ENCODE measurements at places on chromosomes 1 and 21. TPM values are rescaled to one million over a fixed set of nuclear protein-coding genes. Genes with fewer than 3 reads are reported as not detected.

GRCh38 chr1:160631983-160632625 is 14.7 kb downstream of the SLAMF1 start:
- DNase-seq: no peak

GRCh38 chr1:4599951-4600481 is 54.4 kb upstream of the AJAP1 start:
- no peak for DNase-seq

DNA sequence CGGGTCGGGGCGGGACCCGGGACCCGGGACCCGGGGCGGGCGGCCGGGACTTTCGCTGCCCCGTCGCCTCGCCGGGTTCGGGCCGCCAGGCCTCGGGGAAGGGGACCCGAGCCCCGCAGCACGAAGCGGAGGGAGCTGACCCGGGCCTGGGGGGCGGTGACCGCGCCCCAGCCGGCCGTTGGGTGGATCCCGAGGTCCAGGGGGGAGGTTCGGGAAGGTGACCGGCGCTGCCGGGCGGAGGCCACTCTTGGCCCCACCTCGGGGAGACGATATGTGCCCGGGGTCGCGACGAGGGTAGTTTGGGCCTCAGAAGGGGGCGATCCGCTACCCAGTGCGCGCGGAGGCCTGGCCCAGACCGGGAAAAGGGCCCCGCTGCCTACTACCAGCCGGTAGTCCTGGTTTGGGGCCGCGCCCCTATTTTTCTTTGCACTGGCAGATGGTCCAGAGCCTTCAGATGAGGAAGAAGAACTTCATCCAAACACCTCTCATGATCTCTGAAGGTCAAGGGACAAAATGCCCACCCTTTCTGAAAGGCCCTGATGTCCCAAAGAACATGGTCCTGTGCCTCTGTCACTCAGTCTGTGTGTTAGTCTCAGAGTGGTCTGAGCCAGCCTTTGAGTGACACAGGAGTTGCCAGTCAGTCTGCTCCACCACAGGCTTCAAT is 766 bp downstream of the AGO4 start:
- peak; percentile 47 for DNase-seq

The CSMD2 gene
- total RNA-seq: 0.58 TPM

The AIM2 gene
- total RNA-seq: 0.76 TPM

The LMO4 gene
- total RNA-seq: 50.6 TPM

The S100A5 gene
- total RNA-seq: not detected

DNA sequence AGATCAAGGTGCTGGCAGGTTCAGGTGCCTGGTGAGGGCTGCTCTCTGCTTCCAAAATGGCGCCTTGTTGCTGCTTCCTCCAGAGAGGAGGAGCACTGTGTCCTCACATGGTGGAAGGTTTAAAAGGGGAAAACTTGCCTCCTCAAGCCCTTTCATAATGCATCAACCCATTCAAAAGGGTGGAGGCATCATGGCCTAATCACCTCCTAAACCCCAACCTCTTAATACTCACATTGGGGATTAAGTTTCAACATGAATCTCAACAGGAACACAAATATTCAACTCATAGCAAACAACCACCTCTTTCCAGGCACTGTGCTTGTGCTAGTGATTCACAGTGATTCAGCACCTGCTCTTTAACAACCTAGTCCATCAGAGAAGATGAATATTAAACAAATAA is 4.2 kb downstream of the S100A12 start:
- no peak for DNase-seq

GRCh38 chr1:40633523-40633922 is 32.0 kb downstream of the RIMS3 start:
- DNase-seq: no peak

DNA sequence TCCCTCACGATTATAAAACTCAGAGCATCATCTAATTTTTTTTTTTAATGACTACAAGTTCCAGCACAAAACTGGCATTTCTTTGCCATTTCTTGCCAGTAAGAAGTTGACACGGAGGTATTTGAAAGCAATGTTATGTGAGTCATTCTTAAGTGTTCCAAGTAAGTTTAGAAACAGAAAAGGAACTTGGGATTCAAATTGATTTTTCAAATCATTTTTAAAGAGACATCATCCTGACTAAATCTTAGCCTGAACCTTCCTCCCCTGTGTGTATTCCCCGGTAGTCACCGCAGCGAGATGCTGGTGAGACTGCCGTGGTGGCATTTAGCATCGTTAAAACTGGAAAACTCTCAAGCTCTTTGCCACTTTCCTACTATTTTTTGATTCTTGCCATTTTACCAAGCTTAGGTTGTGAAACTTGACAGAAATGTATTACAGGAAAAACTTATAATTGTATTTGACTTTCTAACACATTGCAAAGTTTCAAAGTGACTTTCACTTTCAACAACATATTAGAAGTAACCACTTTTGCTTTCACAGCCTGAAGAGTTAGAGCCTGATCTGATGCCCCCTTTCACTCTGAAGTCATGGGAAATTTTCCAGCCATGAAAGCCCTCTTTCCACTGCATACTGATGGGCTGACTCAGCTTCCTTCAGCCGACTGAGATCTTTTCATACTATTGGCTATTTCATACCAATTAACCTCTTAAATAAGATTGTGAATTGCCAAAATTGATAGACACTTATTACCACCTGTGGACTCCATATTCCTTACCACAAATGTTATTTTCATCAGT is 61.4 kb downstream of the OLFML2B start:
- no peak for DNase-seq

The OR2L2 gene
- total RNA-seq: 0.05 TPM

- no peak for DNase-seq
These were observed 2.4 kb downstream of the CCN1 start for GRCh38 chr1:85582687-85583591.

The CROCC gene
- 9.2 TPM for total RNA-seq

- DNase-seq: no peak
These were observed 850.0 kb downstream of the LTN1 start for GRCh38 chr21:28142697-28143096.

DNA sequence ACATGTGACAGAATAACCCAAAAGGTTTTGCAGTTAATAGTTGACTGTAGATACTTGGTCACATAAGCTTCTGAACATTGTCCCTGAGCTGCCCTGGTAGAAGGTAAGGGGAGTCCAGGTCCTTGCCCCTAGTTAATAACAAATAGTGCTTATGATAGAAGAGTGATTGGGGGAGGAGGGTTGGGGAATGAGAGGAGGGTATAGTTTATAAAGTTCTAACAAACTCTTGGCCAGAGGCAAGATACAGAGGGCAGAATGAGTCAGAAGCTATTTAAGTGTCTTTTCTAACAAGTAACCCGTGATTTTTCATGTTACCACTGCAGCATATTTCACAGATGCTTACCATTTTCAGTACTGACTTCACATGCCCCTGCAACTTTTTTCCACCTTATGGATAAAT is 26.7 kb upstream of the MYOCOS start:
- DNase-seq: no peak

DNA sequence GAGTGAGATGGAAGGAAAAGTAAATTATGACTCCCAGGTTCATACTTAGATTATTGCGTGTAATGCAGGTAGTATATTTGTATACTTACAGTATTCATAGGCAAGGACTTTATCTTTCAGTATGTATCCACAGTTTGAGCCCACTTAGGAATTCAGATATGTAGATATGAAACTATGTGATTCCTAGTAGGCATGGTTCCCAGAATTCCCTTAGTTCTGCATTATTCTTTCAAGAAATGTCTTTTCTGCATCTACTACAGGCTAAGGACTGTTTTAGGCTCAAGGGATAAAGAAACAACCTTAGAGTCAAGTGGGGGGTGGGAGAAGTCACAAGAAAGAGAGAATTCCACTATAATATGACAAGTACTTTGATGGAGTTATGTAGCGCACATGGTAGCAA is 13.8 kb downstream of the ANGPTL1 start:
- DNase-seq: no peak

DNA sequence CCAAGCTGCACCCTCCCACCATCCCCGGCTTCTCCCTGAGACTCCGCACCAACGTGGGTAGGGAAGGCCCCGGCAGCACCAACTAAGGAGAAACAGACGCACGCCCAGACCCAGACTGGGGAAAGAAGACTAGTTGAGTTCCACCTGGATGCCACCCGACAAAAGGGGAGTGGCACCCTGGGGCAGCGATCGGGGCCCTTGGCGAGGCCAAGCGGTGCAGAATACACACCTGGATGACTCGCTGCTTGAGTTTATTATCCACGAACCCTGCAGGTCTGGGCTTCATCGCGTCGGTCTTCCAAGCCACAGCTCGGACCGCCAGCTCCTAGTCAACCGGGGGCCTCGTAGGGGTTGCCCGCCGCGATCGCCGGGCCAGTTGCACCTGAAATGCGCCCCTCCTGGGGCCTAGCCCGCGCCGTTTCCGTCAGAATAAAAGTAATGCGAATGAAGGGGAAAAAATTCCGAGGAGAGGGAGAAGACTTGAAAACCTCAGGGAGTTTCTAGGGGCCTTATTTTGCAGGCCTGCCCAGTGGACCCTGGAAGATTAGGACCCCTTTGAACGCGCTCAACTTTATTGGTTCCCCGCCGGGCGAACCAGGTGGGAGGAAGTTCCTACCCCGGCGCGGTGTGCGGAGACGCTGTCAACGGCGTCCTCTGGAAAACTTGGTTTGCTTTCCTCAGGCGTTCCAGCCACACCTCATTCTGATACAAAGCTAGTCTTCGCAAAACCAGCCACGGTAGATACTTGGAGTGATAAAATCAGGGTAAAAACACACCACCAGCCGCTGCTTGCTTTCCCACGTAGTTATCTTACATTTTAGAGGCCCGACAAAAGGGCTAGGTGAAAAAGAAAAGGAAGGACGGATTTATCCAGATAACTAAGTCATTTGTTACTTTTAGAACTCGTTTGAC is at the start of gene NVL:
NVL (minus strand) TSS at position 331 of the 912 bp plus-strand sequence; CDS start at position 286, 45 bp downstream.
- DNase-seq: peak; percentile 85

GRCh38 chr1:101479945-101480344 is 243.1 kb downstream of the S1PR1 start:
- DNase-seq: no peak

GRCh38 chr1:31447210-31447609 is 34.2 kb downstream of the SERINC2 start:
- no peak for DNase-seq

DNA sequence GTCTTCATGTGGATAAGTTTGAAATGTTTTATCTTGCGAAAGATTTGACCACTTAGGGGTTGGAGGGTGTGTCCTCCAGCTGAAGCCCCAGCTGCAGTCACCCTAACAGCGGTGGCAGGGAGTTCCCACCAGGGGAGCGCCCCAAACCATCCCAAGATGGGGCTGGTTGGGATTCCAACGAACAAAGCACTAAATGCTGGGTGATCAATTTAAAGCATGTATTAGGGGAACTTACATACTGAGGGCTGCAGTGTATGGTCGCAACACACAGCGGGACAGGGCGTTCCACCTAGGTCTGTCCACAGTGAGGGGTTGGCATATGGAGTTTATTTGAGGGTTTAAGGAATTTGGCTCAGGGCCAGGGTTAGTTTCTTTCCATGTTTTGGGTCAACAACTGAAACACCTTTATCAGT is 26.3 kb downstream of the SLC37A1 start:
- DNase-seq: peak; percentile 7

The PPT1 gene
- total RNA-seq: 51.7 TPM

- DNase-seq: no peak
These were observed 97.2 kb upstream of the LYPLAL1 start for GRCh38 chr1:219076326-219076937.

- DNase-seq: no peak
These were observed 69.5 kb downstream of the PDE9A start for GRCh38 chr21:42722808-42723473.

The SLAMF9 gene
- 0.35 TPM for total RNA-seq

DNA sequence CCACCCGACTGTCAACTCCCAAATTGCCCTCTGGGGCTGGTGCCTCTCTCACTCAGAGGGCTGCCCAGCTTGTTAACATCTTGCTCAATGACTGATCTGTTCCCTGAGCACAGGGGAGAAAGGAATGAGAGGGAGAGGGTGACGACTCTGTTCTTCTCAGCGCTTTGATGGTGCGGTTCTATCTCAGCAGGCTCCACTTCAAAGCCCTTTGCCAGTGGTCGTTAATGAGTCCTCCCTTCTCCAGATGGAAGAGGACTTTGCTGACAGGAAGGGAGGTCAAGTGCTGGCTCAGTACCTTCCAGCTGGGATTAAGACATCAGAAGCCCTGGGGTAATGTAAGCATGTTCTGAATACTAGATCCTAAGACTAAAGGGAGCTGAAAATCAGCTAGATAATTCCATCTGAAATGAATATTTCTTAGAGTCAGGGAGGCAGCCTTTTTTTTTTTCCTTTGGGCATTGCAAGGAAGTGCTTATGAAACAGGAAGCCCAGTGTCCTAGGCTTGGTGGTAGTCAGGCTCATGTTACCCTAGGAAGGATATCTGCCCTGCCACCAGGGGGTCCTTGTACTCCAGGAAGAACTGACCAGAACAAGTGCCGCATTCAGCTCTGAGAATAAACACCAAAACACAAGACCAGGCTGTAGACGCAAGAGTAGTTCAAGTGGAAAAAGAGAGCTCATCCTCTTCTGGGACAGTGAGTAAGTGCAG is 4.7 kb downstream of the FMOD start:
- no peak for DNase-seq

DNA sequence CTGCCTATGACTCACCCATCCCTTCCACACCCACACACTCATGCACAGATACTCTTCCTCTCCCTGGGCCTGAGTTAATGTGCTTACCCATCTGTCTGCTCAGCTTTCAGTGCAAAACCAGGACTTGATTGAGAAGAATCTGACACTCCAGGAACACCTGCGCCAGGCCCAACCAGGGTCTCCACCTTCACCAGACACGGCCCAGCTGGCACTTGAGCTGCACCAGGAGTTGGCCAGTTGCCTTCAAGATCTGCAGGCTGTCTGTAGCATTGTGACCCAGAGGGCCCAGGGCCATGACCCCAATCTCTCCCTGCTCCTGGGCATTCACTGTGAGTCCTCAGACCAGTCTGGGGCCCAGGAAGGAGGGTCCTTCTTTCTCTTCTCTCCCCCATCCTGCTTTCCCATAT is 3.5 kb upstream of the SH3BGRL3 start:
- no peak for DNase-seq

DNA sequence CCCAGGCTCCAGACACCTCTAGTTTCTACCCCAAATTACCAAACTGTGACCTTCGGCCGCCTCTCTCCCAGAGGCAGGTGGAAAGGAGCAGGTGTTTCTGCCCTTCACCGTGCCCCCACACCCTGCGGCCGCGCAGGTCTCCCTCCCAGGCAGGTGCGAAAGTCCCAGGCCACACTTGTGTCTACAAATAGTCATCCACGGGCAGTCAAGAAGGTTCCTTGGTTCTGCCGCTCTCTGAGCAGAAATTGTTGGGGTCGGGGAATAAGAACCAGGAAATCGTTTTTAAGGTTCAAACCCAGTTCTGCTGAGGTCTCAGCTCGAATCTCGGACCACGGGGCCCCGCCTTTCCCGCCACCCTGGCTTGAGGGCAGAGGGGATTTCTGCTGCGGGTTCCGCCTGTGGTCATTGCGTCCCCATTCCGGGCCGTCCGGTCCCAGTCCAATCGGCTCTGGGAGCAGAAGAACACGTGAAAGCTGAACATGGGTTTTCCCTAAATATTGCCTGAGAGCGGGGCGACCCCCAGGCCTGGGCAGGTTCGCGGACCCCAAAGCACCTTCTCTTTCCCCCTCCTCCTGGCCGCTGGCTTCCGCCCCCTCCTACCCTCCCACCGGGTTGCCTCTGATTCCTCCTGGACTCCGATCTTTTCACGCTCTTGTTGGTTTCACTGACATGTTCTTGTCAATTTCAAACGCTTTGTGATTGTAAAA is 1.2 kb upstream of the ATF3 start:
- peak; percentile 33 for DNase-seq
